ENCODE measurements at places on chromosomes 16 and 17.

GRCh38 chr16:10601444-10602408, 21.3 kb upstream of the EMP2 start:
- no peak for DNase-seq

DNA sequence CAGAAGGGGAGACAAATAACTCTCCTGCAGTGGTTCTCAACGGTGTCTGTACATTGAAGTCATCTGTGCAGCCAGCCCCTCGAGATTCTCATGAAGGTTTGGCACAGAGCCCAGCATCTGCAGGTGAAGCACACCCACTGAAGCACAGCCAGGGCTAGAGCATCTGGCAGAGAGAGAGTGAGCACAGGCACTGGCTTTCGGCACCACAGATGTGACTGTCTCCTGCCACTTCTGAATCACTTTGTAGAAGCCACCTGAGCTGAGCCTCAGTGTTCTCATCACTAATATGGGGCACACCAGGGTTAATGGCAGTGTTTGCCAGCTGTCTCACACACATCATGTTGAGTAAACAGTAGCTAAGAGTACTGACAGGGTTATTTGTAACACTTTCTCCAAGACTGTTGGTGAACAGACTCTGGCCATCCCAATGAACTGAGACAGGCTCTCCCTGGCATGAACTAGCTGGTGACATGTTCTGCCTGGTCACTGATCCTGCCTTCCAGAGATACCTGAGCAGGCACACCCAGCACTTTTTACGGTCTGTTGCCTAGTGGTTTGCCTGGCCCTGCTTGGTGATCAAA, 10.9 kb downstream of the HSPB9 start:
- no peak for DNase-seq

- DNase-seq, result no peak
Measured at GRCh38 chr17:31744511-31744951, 114.5 kb downstream of the COPRS start.

DNA sequence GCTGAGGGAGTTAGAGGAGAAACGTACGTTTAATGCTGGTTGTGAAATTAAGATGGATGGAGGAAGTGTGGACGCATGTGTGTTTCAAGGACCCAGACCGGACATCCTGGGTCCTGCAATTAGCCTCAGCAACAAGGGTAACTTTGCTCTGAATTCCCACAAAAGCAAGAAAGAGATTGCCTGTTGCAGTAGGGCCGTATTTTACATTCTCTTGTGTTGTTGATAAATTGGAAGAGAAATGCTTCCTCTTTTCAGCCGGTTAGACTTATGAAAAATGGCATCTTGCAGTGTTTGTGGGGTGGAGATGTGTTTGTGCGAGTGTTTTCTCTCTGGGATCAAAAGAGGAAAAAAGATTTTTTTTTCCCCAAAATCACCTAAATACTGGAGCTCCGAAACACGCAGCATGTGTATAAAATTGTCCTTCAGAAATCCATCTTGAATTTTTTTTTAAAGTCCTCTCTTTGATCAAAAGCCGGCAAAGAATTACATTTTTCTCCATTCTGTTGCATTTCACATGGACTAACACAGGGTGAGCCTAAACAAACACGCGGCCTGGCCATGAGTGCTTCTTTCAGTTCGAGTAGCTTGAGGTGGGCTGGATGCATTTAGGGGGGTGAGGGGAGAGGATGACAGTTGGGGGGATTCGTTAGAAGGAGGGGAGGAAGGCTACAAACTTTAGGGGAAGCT, 251.6 kb downstream of the C16orf95 start:
- DNase-seq, result no peak

GRCh38 chr16:73771196-73772064, 525.2 kb upstream of the PSMD7 start:
- DNase-seq, result no peak

DNA sequence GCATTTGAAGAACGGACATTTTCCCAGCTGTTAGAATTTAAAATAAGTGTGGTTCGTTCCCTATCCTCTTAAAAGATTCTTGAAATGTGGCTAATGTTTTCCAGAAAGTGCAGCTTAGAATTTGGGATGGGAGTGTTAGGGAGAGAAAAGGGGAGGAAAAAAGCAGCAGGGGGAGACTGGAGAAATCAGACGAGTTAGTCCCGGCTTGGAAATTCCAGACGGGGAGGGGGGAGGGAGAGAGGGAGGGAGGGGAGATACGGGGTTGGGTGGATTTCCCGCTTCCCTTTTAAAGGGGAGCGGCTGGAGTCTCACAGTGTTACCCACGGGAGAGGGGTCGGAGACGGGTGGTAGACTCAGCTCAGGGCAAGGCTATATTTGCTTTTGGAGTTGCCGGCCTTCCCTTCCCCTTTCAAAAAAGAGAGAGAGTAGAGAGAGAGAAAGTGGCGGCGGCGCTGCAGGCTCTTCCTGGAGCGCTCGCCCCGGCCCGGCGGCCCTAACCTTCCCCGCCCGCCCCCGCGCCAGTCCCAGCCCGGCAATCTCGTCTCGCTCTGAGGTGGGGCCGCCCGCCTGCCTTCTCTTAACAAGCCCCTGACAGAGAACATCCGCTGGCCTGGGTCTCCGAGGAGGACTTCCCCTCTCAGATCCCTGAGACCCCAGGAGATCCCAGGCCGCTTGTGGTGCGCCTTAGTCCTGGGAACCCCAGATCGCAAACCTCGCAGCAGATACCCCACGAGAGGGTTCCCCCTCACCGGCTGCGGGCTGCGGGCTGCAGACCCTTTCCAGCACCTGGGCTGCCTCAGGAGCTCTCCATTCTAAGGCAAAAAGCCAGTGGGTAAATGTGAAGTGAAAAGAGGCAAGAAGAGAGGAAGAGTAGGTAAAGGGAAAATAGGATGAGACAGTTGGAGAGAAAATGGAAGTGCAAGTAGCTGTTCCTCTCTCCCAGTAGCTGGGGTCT, 6.6 kb downstream of the IGF2BP1 start:
- no peak for DNase-seq

DNA sequence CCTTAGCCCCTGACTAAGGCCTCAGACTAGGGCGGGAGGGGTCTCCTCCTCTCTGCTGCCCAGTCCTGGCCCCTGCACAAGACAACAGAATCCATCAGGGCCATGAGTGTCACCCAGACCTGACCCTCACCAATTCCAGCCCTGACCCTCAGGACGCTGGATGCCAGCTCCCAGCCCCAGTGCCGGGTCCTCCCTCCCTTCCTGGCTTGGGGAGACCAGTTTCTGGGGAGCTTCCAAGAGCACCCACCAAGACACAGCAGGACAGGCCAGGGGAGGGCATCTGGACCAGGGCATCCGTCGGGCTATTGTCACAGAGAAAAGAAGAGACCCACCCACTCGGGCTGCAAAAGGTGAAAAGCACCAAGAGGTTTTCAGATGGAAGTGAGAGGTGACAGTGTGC, 12.7 kb downstream of the CES3 start:
- no peak for DNase-seq

DNA sequence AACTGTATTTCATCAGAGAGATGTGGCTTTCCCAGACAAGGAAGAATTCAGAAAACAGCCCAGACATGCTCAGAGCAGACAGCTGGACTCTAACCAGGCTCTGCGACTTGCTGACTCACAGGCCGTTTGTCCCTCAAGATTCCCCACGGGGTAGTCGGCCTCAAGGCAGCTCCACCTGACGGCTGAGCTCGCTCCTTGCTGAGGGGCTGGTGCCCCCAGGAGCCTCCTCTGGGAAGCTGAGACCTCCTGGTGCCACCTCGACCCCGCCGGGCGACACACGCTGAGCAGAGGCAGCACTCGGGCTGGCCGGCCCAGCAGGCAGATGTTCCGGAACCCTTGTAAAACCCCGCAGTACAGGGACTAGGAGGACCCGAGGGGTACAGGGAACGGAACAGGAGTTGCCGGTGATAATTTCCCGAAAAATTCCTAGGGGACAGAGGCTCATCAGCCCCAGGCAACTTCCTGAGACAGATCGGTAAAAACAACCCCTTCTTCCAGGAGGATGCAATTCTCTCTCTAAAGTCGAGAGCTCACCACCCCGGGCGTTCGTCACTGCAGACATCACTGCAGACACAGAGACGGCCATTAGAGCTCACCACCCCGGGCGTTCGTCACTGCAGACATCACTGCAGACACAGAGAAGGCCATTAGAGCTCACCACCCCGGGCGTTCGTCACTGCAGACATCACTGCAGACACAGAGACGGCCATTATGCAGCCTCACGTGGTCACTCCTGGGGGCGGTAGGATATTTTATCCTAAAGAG, 19.9 kb downstream of the RPH3AL start:
- DNase-seq, result no peak

Data from GF-D8 (cell line).